ENCODE measurements at places on chromosomes 7 and 10.

DNA sequence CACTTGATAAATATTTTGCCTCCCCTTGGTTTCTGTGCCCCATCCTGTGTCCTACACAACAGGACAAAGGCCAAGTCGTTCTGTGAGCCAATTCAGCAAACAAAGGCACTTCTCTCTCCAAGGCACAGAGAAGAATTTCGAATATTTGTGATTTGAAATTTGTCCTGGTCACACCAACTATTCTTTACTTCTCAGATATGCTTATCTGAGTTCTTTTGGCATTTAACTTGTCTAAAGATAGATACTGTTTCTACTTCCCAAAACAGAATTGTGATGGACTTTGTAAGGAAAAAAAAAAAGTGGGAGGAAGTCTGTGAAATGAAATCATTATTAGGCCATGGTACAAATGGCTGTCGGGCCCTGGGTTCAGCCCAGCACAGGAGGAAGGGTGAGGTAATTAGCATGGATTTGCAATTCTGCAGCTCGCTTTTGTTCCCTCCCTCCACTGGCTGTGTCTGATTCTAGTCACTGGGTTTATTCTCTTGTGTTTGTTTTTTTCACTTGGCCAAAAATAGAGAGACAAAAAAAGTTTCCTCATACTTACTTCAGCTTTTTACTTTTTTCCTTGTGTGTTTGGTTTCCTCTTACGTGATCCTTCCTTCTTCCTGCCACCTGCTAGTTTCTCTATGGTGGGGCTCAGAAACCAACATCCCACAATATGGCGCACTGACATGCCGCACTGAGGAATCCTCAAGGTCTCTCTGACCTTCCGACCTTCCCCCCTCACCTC lies 108.2 kb upstream of the MKLN1 start:
- DNase-seq: no peak

GRCh38 chr10:103748020-103748419 lies 107.4 kb downstream of the SH3PXD2A start:
- DNase-seq: no peak

- no peak for DNase-seq
These were observed 32.1 kb upstream of the HECTD2 start for GRCh38 chr10:91378061-91378460.

DNA sequence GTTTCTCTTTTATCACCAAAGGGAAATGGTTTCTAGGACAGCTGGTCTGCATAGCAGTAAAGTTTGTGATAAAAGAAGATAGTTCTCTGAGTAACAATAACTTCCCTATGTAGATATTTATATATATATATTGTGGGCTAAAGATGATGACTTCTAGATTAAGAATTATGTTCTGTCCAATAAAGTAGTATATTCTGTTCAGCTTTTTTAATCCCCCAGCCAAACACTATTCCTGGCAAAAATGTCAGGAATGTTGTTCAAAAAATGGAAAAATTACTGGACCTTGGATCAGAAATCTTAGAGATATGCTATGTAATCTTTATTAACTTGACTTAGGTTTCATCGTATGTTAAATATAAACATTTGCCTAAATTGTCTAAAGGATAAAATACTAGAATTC lies 136.3 kb upstream of the GNAI1 start:
- no peak for DNase-seq

Data from epithelial cell of proximal tubule (primary cell).